Esophagus squamous epithelium (tissue), 5 donors: ENCODE measurements at places on chromosomes 11 and 22. TPM values are rescaled to one million over a fixed set of nuclear protein-coding genes. Genes with fewer than 3 reads are reported as not detected.

Gene FEN1
- total RNA-seq, result 11.4 TPM

Gene OR51B5
- total RNA-seq, result not detected

Gene SAC3D1
- total RNA-seq, result 11.3 TPM

Gene DSCAML1
- not detected for total RNA-seq

Gene RCOR2
- 0.19 TPM for total RNA-seq

Gene CCDC81
- 0.57 TPM for total RNA-seq

Gene FGF4
- total RNA-seq, result not detected

Gene ANGPTL5
- total RNA-seq, result 0.29 TPM

Gene TBX10
- total RNA-seq, result not detected

- DNase-seq, result no peak
Measured at GRCh38 chr11:72209101-72209500, 7.5 kb upstream of the FOLR2 start.

DNA sequence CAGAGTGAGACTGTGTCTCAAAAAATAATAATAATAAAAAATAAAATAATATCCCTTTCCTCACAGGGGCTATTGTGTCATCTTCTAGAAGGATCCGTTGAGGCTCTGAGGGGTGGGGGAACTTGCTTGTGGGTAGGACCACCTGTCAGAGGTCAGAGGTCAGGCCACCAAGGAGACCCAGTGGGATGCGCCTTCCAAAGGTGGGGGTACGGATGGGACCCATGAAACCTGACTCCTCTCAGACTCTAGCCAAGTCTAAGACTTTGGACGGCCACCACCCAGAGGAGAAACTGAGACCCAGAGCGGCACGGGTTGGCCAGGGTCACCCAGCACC is 367 bp upstream of the MMP11 start:
- no peak for DNase-seq

DNA sequence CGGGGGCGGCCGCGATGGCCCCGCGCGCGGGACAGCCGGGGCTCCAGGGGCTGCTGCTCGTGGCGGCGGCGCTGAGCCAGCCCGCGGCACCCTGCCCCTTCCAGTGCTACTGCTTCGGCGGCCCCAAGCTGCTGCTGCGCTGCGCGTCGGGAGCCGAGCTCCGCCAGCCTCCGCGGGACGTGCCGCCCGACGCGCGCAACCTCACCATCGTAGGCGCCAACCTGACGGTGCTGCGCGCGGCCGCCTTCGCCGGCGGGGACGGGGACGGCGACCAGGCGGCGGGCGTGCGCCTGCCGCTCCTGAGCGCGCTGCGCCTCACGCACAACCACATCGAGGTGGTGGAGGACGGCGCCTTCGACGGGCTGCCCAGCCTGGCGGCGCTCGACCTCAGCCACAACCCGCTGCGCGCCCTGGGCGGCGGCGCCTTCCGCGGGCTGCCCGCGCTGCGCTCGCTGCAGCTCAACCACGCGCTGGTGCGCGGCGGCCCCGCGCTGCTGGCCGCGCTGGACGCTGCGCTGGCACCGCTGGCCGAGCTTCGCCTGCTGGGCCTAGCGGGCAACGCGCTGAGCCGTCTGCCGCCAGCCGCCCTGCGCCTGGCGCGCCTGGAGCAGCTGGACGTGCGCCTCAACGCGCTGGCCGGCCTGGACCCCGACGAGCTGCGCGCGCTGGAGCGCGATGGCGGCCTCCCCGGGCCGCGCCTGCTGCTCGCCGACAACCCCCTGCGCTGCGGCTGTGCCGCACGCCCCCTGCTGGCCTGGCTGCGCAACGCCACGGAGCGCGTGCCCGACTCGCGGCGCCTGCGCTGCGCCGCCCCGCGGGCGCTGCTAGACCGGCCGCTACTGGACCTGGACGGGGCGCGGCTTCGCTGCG is 697 bp downstream of the TPBGL start:
- DNase-seq, result no peak

GRCh38 chr11:94169516-94169915 is 40.9 kb downstream of the PANX1 start:
- DNase-seq, result no peak

DNA sequence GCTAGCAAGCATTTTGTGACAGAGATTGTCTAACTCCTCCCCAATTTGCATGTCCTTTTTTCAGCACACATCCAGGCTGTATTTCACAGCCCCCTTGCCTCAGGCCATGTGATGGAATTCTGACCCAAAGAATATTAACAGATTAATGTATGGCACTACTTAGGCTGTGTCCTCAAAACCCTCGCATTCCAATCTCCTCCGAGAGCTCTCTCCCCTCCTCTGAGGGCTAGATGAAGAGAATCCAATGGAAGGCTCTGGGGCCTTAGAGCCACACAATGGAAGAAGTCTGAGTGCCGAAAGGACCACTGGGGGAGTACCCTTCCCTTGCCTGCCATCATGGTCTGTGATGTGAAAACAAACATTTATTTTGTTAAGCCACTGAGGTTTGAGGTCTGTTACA is 13.7 kb upstream of the NNMT start:
- no peak for DNase-seq

DNA sequence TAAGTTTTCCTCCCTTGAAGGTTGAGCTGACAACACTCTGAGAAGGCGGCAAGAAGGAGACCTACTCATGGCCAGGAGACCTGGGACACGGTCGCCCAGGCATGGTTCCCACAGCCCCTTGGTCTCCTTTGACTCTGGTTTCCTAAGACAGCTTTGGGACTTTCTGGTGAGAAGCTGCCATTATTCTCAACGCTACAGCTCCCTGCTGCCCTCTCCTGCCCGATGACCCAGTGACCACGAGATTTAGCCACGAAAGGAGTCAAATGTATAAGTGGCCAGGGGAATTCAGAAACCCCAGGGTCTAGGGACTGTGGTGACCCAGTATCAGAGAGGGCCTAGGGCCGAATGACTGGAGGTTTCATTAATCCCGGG is 699 bp upstream of the SDF2L1 start:
- no peak for DNase-seq

- no peak for DNase-seq
Measured at GRCh38 chr22:39279170-39279850, 34.5 kb upstream of the PDGFB start.

GRCh38 chr11:43952401-43953342 is 10.2 kb downstream of the C11orf96 start:
- DNase-seq, result no peak
